H1 (cell line): ENCODE measurements at places on chromosomes 2 and 18.
A peak's percentile ranks its signal among the peaks of the same experiment; 100 is the strongest.

DNA sequence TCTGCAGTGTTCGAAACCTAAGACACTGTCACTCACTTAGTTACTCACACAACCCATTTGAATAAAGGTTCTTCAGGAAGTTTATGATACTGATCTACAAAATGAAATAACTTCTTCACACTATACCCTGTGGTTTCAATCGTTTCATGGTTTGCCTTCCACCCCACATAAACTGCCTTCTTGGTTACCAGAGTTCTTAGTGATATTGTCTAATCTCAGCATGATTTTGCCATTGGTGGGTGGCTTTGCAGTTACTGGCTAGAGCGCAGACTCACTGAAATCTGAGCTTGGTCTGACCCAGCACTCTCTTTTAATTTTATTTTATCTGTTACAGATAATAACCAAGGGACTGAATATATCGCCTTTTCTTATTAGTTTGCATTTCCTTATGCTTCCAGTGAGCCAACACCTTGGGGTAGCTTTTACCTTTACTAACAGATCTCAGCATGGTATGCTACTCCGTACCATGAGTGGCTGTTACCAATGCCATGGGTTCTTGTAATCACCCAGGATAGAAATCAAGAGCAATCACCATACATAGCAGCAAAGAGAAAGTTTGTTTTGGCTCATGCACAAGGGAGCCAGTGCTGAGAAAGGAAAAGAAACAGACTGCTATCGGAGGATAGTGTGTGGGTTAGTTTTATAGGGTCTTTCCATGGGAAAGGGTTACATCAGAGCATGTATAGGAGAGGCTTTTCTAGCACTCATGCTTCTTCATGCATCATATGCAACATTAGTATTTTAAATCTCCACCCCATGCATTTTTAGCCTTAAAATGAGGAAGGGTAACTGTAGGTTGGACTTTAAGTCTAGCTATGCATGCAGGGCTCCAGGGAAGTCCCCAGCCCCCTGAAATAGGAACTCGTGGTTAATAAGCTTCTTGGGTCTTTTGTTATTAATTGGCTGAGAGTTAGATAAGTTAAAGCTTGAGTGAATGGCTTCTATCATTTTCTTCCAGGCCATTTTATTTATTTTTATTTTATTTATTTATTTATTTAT, 33.3 kb downstream of the ANXA4 start:
- H3K27me3 ChIP-seq, result no peaks in the 10 kb centered on the region
- no peak overlapping the region for H3K27ac ChIP-seq
- H3K36me3 ChIP-seq, result no peaks in the 10 kb centered on the region

DNA sequence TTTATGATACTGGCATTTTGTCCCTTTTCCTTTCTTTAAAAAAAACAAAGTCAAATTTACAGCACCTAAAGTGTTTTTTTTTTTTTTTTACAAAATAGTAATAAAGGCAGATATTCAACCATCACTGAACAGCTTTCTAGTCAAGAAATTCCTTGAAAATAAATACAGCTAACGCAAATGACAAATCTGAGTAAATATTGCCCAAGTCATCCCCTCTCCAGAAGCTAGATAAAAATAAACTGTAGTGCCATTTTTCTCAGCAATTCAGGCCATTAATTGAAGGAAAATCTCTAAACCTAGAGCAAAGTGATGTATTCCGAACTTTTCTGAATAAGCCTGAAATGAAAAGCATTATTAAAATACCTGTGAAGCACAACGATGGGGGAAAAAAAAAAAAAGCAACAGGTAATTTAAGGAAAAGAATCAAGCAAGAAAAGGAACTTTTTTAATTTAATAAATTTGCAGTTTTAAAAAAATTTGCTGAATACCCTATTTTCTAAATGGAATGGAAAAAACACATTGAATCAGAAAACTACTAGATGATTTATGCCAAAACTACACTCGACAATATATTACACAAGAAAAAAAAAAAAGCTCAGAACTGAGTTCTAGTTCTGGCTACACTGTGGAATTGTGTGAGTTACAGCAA, 6.9 kb downstream of the SP3 start:
- no peaks in the 10 kb centered on the region for H3K4me1 ChIP-seq
- no peak overlapping the region for H3K4me3 ChIP-seq
- H3K27me3 ChIP-seq, result no peaks in the 10 kb centered on the region
- no peak overlapping the region for H3K27ac ChIP-seq

DNA sequence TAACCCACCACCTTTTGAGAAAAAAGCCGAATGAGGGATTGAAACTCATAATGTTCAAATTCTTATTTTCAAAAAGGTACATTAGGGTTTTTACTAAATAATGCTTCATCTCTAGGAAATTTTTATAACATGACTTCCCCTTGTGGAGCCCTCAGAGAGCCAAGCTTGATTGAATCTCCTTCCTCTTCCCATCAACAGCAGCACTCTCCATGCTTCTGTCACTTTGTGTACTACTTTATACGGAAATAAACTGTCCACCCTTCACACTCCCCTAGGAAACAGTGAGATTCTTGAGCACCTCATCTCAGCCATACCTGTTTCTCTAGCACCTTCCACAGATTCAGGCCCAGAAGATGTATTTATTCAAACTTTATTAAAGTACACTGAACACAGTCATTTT, 51.8 kb downstream of the TFPI start:
- no peaks in the 10 kb centered on the region for H3K4me1 ChIP-seq
- H3K27ac ChIP-seq, result no peak overlapping the region
- H3K36me3 ChIP-seq, result no peaks in the 10 kb centered on the region
- no peak for DNase-seq

- DNase-seq, result no peak
- H3K4me3 ChIP-seq, result no peak overlapping the region
- no peaks in the 10 kb centered on the region for H3K36me3 ChIP-seq
- H3K4me1 ChIP-seq, result no peaks in the 10 kb centered on the region
- H3K27ac ChIP-seq, result no peak overlapping the region
These were observed 128.6 kb upstream of the NYAP2 start for GRCh38 chr2:225270861-225271260.

DNA sequence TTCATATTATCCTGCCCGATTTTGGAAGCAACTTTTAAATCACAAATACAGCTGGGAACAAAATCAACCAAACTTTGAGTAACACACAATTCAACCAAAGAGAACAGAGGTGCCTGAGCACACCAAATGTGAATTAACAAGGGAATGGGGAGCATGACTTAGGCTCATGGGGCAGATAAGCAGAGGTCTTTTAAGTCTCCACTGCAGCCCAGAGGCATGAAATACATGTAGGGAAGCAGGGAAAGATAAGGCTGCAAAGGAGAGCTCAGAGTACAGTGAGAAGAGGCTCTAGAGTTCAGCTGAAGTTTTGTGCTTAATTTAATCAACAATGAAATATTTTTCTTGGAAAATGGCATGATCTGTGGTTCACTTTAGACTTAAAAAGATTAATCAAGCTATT, 49.0 kb downstream of the CYTIP start:
- H3K4me1 ChIP-seq, result no peaks in the 10 kb centered on the region
- no peaks in the 10 kb centered on the region for H3K27me3 ChIP-seq
- no peaks in the 10 kb centered on the region for H3K36me3 ChIP-seq

DNA sequence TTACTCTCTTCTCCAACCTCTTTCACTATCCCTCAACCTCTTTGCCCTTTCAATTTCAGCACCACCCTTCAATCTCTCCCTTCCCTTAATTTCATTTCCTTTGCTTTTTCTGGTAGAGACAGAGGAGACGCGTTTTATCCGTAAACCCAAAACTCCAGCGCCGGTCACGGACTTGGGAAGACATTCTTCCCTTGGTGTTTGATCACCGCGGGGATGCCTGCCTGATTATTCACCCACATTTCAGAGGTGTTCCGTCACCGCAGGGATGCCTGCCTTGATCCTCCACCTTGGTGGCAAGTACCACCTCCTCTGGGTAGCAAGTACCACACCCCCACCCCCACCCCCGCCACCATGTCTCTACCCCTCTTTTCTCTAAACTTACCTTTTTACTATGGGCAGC, 669.4 kb upstream of the PKDCC start:
- DNase-seq, result no peak
- no peak overlapping the region for H3K4me3 ChIP-seq
- H3K4me1 ChIP-seq, result no peaks in the 10 kb centered on the region

DNA sequence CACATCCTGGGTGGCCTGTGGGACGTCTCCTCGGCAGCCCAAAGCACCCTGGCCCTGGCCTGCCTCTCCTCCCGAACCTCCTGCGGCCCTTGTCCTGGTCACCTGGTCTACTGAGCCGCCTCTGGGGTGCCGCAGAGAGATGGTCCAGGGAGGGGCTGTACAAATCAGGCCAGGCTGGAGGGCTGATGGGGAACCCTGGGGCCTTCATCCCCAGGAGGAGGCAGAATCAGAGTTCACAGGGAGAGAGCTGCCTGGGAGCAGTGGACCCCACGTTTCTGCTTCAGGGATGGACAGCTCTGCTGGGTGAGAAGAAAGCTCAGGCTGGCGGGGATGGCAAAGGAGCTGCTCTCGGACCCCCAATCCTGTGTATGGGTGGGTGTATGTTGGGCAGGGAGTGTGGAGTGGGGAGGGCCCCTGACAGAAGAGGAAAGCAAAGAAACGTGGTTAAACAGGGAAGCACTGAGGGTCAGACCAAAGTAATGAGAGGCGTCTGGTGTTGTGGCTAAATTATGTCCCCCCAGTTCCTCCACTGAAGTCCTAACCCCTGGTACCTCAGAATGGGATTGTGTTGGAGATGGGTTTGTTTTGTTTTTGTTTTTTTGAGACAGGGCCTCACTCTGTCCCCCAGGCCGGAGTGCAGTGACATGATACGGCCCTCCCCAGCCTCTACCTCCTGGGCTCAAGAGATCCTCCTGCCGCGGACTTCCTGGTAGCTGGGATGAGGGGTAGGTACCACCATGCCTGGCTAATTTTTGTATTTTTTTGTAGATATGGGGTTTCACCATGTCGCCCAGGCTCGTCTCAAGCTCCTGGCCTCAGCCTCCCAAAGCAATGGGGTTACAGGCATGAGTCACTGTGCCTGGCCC, 73.4 kb upstream of the SMAD7 start:
- peak; percentile 27 for DNase-seq
- H3K4me1 ChIP-seq, result peaks cover 5% of the 10 kb centered on the region
- no peaks in the 10 kb centered on the region for H3K27me3 ChIP-seq

DNA sequence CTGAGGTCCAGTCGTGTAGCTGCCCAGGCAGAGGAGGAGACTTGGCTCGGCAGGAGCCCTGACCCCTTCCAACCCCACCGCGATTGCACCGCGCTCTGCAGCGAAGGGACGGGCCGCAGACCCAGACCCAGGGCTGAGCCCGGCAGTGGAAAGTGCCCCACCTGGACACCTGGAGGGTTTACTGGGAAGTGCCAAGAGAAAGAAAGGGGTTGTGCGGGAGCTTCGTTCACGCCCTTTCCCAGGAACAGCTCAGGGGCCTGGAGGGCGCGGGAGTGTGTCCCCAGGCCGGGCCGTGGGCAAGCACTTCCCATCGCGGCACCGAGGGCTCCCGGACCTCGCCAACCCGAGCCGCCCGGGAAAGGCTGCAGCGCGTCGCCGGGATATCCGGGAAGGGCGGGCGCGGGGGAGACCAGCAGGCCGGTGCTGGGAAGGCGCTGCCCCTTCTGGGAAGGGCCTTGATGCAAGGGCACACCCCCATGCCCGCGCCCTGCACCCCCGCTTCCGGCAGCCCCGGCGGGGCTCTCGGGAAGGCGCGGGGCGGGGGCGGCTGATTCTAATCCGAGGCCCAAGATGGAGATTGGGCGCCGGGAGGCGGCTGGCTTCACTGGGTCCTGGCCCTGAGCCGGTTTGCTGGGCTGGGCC, 36.1 kb upstream of the MRPL33 start:
- no peaks in the 10 kb centered on the region for H3K27me3 ChIP-seq
- peaks cover 7% of the 10 kb centered on the region for H3K4me1 ChIP-seq
- H3K4me3 ChIP-seq, result peak overlapping the region; percentile 58
- H3K36me3 ChIP-seq, result no peaks in the 10 kb centered on the region

GRCh38 chr2:190110699-190111098, 48.2 kb upstream of the MSTN start:
- DNase-seq, result no peak
- no peaks in the 10 kb centered on the region for H3K4me1 ChIP-seq
- H3K27ac ChIP-seq, result no peak overlapping the region
- H3K36me3 ChIP-seq, result no peaks in the 10 kb centered on the region

DNA sequence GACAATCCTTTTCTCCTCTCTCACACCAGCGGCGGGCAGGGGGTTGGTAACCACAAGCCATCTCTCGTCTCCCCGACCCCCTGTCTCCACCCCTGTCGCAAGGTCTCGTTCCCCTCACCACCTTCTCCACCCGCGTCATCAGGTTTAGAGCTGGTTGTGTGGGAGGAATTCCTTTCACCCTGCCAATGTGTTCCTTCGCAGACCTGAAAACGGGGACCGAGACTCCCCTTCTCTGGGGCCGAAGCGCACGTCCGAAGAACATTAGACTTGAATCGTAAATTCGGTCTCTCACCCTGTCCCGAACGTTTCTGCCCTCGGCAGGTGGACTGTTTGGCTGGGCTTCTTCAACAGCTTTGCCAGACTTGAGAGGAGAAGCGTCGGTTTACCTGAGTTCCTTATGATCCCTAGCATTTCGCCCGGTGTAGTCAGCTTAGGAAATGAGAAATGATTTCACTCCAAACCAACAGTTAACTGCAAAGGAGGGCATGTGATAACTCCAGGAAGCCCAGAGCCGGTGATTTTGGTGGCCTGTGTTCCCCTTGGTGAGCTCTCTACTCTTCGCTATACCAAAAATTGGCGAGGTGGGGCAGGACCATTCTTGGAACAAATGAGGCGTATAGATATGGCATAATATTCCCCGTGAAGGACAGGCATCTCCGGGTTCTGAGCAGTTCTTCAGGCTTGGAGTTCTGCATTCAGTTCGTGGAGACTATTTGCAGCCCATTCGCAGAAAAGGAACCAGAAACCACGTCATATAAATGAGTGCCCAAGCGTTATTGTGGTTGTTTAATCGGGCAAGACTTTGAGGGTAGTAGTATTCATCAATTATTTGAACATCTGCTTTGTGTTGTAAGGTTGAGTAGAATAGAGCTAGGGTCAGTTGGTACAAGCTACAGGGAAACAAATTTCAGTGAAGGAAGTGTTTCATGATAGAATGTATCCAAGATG, 694 bp downstream of the CFAP36 start:
- no peak overlapping the region for H3K27ac ChIP-seq
- no peaks in the 10 kb centered on the region; the same call in 1 of the 2 replicates for H3K4me1 ChIP-seq
- H3K36me3 ChIP-seq, result no peaks in the 10 kb centered on the region
- no peaks in the 10 kb centered on the region; the same call in 1 of the 2 replicates for H3K27me3 ChIP-seq

DNA sequence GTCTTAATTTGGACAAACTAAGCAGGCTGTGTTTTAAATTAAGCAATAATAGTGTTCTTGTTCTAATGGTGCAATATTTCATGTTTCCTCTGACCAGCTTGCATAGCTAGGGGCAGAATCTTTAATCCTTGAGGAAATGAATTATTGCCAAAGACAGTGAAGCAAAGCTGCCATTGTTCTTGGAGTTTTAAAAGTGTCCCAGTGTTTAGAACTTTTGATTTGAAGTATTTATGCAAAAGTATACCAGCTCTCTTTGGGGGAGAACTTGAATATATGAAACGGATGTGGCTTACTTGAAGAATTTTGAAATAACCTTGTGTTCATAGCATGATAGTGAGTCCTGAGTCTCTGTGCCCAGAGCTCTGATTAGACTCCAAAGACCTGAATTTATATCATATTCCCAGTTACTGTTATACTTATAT, 33.4 kb downstream of the ITGA6 start:
- no peaks in the 10 kb centered on the region for H3K27me3 ChIP-seq
- no peak overlapping the region for H3K4me3 ChIP-seq
- no peaks in the 10 kb centered on the region for H3K36me3 ChIP-seq
- DNase-seq, result no peak
- H3K27ac ChIP-seq, result no peak overlapping the region
- H3K4me1 ChIP-seq, result peaks cover 20% of the 10 kb centered on the region; the same call in 1 of the 2 replicates
